ENCODE measurements at places on chromosomes 6 and 20.

- DNase-seq, result no peak
Measured at GRCh38 chr6:80527552-80528052, 421.1 kb downstream of the BCKDHB start.

GRCh38 chr6:132020138-132020581 lies 69.0 kb upstream of the CCN2 start:
- no peak for DNase-seq

GRCh38 chr20:62819494-62820174 lies 2.8 kb downstream of the COL9A3 start:
- DNase-seq, result no peak

DNA sequence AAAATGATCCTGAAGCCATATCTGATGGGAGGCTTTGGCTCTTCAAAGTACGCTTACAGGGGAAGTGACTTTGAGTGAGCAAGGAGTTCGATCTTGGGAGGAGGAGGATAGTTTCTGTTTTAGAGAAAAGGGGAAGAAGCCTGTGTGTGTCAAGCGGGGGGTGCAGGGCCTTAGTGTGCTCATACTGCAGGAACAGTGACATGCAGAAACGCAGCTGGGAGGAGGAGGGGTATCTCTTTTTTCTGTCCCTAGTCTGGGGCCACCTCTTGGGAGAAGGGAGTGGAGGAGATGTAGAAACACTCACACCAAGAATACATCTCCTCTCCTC lies 19.8 kb downstream of the SIRPD start:
- no peak for DNase-seq

DNA sequence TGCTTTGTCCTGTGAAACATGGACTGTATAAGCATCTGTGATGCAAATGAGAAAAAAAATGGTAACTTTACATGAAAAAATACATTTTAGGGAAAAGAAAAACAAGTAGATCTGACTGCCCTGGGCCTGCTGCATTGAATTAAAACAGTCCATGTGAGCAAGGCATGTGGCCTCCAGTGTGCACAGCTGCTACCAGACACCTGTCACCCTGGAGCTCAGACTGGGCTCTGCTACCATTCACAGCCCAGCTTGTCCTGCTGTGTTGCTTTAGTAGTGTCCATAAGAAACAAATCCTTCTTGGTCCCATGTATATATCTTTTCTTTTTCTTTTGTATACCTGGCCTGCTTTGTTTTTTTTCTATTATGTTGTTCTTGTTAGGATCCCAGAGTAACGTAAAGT lies 315.9 kb downstream of the NKAIN2 start:
- DNase-seq, result no peak

DNA sequence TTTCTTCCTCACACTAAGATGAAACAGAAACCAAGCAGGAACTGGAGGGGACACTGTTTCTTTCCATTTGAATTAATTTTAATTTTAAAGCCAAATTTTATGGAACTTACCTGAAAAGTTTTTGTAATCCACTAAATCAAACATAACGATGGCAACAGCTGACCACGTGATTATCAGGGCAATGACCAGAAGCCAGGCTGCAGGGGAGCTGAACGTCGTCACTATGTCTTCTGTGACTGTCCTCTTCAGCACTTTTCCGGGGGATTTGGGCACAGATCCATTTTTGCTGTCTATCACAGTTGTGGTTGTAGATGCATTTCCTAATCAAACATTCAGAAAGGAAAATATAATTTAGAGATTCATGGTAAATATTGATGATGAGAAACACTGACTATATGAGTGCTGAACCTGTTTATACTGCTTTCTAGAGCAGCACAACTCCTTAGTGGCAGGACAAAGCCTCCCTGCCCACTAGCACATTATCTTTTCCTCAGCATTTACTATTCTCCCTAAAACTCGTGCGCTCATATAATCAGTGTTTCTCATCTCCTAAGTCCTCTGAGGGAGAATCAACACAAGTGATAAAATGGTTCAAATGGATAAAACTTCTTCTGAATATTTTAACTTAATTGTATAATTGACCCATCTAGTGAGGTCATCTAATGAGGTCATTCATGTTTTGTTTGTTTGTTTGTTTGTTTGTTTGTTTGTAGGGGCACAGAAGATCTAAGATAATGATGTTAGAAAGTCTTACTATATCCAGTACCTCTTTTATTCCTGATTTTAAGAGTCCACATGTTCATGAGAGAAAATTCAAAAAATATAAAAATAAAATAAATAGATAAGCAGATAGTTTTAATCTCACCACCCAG lies 65.7 kb downstream of the TRDN start:
- DNase-seq, result no peak

DNA sequence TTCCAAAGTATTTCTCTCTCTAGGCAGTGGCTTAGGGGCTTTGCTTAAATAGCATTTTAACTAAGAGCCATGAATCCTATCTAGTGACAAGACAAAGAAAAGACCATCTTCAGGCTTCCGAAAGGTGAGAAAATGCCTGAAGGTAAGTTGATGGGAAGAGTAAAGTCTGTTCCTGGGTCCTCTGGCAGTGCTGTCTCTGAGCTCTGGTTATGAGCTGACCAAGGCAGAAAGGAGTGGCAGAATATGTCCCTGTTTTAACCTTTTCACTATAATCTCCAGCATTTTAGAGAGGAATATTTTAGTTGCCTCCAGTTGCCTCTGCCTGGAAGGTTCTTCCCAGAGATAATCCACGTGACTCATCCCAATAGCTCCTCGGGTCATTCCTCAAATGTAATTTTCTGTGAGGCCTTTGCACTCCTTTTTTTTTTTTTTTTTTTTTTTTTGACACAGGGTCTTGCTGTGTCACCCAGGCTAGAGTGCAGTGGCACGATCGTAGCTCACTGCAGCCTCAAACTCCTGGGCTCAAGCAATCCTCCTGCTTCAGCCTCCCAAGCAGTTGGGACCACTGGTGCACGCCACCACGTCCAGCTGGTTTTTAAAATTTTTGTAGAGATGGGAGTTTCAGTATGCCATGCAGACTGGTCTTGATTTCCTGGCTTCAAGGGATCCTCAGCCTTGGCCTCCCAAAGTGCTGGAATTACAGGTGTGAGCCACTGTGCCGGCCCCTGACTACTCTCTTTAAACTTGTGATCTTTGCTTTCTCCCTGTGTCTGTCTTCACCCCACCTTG lies 3.7 kb upstream of the ARMH2 start:
- DNase-seq, result no peak

- DNase-seq, result no peak
Measured at GRCh38 chr6:163732479-163732878, 318.0 kb downstream of the QKI start.

- no peak for DNase-seq
Measured at GRCh38 chr20:4869290-4870193, 131.8 kb downstream of the SLC23A2 start.

GRCh38 chr6:154736618-154737259 lies 3.5 kb downstream of the SCAF8 start:
- DNase-seq, result no peak

- DNase-seq, result no peak
Measured at GRCh38 chr6:133707456-133707855, 181.5 kb upstream of the TCF21 start.

GRCh38 chr20:63308218-63308911 lies 15.4 kb downstream of the COL20A1 start:
- DNase-seq, result no peak

DNA sequence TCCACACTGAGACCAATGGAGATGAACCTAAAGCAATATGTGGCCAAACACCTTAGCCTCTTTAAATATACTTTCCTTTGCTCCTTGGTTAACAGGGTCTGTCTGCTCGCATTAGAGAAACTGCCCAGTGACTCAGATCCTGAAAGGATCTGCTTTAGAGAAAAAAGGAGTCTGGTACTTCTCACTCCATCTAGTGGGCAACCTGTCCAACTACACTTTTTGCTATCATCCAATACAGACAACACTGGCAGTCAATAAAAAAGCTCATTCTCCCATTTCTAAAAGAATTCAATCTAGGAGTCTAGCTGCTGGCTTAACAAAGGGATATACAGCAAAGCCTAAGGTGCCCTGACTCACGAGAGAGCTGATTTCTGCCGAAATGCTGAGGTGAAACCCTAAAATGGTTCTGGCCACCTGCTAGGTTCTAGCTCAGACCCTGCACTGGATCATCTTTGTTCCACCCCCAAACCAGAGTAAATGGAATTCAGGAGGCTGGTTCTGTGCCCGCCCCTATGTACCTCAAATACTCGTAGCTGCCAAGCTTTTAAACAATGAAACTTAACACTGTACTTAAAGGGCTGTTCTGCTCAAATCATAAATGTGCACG lies 11.5 kb downstream of the GNL1 start:
- peak; percentile 47 for DNase-seq

- no peak for DNase-seq
Measured at GRCh38 chr20:48382304-48382703, 445.5 kb downstream of the PREX1 start.

- no peak for DNase-seq
Measured at GRCh38 chr20:19212821-19213502, 520 bp downstream of the SLC24A3 start.
